ENCODE measurements at places on chromosomes 11 and 22. TPM values are rescaled to one million over a fixed set of nuclear protein-coding genes. Genes with fewer than 3 reads are reported as not detected.

Gene C22orf23
- total RNA-seq: 0.09 TPM

Gene F2
- 0.14 TPM for total RNA-seq

Gene IL18
- total RNA-seq: 7.3 TPM

Gene ART1
- not detected for total RNA-seq

Gene OR8G5
- total RNA-seq: 0.05 TPM

Gene AQP11
- 0.14 TPM for total RNA-seq

DNA sequence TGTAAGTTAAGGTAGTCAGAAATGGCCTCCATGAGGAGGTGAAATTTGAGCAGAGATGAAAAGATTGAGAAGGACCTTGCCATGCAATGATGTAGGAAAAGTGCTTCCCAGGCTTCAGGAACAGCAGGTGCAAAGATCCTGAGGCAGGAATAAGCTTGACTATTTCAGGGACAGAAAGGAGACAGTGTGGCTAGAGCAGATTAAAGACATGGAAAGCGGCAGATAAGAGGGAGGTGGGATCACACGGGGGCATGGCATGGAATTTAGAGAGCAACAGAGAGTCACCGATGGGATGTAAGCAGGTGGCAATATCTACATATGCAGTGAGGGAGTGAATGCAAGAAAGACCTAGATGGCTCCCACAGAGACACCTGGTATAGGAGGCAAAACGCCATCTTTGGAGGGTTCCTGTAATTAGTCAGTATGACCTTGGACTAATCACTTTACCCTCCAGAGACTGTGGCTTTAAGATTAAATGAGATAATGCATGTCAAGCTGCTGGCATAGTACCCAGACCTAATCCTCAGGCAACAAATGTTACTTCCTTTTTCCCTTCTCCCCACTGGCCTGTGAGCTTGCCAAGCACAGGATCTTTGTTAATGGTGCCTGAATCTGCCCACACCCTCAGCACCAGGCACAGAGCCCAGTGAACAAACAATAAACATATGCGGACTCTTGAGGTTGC is 24.6 kb upstream of the ACER3 start:
- DNase-seq: no peak

- no peak for DNase-seq
Measured at GRCh38 chr22:40429481-40429880, 59.1 kb downstream of the SGSM3 start.

DNA sequence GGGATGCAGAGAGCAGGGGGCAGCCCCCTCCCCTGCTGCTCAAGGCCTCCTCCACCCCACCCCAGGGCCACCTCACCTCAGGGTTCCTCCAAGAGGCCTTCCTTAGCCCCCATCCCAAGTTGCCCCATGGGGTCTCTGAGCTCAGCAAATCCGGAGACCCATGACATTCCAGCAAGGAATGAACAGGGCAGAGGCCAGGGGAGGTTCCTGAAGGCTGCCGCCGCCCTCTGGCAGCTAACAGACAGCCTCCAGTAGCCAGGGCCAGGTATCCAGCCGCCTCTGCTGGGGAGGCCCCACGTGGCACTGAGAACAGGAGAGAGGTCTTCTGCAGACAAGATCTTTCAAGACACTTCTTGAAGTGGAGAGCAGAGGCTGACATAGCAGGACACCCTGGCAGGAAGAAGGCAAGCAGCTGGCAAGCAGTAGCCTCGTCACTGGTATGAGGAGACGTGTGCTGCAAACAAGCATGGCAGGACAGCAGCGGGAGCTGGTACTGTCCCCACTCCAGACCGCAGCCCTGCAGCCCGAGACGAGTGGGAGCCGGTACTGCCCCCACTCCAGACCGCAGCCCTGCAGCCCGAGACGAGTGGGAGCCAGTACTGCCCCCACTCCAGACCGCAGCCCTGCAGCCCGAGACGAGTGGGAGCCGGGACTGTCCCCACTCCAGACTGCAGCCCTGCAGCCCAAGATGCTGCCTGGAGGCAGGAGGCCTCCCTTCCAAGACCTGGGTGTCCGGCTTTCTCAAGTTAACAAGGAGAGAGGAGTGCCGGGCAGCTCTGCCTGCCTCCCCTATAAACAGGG is 190.6 kb downstream of the IGLL1 start:
- DNase-seq: no peak

GRCh38 chr22:33842006-33842354 is 78.3 kb downstream of the LARGE1 start:
- DNase-seq: no peak

GRCh38 chr22:38843657-38844314 is at the start of gene NPTXR:
Gene NPTXR (minus strand): TSS chr22:38844028.
- DNase-seq: no peak

DNA sequence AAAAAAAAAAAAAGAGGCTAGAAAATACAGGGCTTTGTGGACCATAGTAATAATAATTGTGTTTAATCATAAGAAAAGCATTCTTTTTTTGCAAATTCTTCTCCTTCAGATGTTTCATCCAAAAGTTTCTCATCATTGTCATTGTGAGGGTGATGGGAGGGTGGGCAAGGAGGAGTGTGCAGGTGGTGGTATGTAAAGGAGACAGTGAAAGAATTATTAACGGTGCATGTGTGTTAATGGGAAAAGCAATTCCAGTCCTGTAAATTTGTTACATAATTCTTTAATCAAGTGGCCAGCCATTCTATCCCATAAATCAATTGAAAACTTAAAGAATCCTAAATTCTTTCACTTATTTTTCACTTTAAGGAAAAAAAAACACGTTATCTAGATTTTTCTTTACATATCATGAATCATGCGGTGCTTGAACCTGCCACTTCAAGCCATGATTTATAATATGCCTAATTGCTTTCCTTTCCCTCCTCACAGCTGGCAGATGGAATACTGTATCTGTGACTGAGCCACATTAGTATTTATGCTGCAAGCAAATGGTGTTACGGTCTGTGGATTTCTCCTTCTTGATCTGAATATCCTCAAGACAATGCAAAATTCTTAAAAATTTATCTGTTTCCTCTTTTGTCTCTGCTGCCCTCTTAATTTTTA is 318.5 kb downstream of the JRKL start:
- no peak for DNase-seq

- peak; percentile 1 for DNase-seq
Measured at GRCh38 chr22:41469218-41469851, 418 bp downstream of the ACO2 start.

- no peak for DNase-seq
Measured at GRCh38 chr11:128069665-128070064, 517.7 kb downstream of the ETS1 start.
